ENCODE measurements at places on chromosomes 12 and 14.

DNA sequence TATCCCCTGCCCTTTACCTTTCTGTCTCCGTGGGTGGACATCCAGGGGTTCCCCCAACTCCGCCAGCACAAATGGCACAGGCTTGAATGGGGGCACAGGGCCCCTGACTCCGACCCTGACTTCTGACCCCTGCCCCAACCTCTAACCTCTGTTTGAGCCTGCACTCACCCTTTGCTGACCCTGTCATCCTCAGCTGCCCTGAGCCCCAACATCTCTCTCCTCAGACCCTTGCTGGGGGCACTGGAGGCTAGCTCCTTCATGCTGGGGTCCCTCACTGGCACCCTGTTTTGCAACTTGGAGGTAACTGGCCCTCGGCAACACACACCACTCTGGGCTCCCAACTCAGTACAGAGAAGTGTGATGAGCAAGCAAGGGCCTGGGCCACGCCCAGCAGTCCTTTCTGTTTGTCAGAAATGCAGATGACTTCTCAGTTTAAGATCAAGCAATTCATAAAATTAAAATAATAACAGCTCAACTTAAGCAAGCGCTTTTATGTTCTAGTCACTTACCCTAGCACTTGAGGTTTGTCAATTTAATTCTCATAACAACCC, 2.1 kb downstream of the IFI27 start:
- no peak for DNase-seq

DNA sequence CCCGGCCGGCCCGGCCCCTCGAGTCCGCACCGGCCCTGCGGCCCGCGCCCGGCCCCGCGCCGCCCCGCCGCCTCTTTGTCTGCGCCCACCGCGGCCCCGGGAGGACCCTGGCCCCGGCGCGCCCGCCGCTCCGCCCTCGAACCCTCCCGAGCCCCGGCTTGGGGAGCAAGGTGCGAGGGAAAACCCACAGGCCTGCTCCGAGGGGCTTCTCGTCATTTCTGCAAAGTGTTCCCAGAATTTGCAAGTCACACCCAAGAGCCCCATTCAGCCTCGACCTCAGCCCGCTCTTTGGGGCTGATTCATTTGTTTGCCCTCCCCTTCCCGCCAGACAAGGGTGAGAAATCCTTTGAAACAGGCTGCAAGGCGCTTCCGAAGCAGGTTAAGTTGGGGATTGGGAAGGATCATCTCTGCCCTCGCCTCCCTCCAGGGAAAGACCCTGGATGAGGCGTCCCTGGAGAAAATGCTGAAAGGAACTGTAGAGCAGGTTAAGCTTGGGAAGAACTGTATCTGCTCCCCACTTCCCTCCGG, 325 bp upstream of the CLIP1 start:
- DNase-seq, result no peak

DNA sequence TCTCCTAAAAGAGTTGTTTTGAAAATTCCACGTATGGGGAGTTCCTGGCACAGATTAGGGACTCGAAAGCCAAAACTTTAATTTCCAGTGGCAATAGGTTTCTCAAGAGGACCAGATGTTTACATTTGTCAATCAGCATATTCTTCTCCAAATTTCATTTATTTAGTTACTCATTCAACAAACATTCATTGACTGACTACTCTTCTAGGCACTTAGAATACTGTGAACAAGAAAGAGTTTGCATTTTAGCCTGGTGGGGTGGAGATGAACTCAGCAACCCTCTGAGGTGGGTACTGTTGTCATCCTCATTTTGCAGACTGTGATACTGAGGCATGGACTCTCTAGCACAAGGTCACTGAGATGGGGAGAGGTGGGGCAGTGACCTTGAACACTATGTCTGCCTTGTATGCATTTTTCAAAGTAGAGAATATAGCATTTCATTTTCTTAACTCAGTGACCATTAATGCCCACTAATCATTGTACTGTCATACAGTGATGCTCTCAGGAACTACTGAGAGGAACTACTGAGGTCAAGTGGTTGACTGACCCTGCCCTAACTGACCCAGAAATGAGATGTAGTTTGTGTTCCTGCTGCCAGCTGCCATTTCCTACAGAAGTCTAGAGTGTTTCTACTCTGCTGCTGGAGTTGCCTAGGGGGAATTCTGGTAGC, 2.2 kb downstream of the L3HYPDH start:
- DNase-seq, result no peak

GRCh38 chr14:65077318-65077717, 25.0 kb downstream of the MAX start:
- DNase-seq, result no peak

- DNase-seq, result no peak
Observed at GRCh38 chr12:132695431-132695830, 8.0 kb downstream of the PXMP2 start.

DNA sequence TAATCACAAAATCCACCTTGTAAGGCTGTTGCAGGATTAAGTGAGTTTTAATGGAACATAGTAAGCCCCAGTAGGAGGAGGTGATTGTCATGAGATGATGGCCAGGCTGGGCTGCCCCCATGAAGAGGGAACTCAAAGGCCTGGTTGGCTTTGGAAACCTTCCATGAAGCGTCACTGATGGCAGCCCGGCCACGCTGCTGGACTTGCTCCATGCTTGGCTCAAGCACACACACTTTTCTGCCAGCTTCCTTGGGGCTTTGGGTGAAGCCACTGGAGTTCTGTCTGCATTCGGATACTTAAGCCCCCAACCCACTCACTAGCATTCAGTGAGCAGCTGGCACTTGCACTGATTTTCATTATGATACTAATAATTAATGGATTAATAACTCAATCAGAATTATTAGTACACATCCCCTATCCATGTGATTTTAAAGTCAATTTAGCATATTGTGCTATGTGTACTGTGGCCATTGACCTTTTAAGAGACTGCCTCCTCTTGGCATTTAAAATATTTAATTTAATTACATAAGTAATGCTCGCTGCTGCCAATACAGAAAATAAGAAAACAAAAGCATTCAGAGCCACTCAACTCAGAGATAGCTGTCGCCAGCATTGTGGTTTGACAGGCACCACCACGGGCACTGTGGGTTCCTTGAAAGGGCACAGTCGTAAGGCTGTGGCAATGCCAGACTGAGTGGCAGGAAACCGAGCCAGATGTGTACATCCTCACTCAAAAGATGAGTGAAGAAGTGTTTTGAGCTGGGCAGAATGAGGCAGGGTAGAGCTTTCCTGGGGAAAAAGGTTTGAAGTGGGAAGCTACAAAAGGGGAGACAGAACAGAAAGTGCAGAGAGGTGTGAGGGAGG, 15.9 kb downstream of the KRT85 start:
- peak; percentile 36 for DNase-seq

- no peak for DNase-seq
Observed at GRCh38 chr14:51865953-51866747, 5.7 kb downstream of the GNG2 start.

DNA sequence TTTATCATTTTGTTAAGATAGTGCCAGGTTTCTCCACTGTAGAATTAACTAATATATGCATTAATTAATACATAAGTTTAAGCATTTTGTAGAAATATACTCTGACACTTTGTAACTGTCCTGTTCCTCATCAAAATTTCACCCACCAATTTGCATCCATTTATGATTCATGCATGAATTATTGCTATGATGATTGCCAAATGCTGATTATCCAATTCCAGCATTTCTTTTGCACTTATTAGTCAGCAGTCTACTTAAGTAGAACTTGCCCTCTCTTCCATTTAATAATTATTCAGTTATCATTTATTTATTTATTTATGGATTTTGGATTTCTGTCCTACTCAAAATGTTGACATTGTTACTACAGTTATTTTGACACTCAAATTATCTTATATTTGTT, 72.2 kb downstream of the SLC6A15 start:
- DNase-seq, result no peak

DNA sequence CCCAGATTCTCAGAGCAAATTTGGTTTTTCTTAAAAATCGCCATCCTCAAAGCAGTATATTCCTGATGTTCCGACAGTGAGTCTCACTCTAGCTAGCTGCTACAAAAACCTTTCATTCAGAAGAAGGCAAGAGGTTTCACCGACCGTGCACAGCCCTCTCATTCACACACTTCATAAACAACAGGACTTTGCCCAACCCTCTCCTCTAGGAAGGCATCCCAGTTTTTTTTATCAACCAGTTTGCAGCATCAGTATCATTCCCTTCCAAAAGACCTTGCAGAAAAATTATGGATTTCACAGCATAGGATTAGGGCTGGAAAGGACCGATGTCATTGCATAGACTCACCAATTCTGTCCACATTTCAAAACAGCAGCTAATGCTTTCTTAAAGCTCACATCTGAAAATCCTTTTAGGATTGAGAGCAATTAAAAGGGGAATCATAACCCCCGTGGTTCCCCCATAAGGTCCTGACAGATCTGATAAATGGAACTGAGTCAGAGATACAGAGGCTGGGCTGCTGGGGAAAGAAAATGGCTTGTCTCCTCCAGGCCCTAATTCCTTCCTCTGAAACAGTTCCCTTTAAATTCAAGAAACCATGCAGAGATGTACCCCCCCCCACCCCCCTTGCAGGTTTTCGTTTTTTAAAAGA, 597 bp downstream of the SVOP start:
- DNase-seq, result no peak

DNA sequence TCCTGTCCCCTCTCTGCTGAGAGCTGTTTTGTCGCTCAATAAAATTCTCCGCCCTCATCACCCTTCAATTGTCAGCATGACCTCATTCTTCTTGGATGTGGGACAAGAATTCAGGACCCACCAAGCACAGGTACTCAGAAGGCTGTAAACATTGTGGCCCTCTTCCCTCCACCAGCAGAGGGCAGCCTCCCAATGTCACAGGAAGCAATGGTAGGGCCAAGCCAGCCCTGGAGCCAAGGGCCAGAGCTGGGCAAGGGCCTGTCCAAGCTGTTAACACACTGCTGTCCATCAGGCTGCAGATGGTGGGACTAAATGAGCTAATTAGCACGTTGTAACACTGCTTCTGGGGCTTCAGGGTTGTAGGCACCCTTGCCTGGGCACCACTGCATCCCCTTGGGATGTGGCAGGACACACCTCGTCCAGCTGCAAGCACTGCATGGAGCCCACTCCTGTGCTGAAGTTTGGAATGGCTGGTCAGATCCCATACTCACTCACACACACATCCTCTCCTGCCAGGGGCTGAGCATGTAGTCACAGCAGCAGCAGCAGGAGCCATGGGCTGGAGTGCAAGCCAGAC, 62.7 kb upstream of the HECTD1 start:
- DNase-seq, result no peak

- no peak for DNase-seq
Observed at GRCh38 chr14:42335918-42336317, 729.2 kb downstream of the LRFN5 start.

GRCh38 chr12:70402597-70402996, 36.5 kb downstream of the KCNMB4 start:
- no peak for DNase-seq

DNA sequence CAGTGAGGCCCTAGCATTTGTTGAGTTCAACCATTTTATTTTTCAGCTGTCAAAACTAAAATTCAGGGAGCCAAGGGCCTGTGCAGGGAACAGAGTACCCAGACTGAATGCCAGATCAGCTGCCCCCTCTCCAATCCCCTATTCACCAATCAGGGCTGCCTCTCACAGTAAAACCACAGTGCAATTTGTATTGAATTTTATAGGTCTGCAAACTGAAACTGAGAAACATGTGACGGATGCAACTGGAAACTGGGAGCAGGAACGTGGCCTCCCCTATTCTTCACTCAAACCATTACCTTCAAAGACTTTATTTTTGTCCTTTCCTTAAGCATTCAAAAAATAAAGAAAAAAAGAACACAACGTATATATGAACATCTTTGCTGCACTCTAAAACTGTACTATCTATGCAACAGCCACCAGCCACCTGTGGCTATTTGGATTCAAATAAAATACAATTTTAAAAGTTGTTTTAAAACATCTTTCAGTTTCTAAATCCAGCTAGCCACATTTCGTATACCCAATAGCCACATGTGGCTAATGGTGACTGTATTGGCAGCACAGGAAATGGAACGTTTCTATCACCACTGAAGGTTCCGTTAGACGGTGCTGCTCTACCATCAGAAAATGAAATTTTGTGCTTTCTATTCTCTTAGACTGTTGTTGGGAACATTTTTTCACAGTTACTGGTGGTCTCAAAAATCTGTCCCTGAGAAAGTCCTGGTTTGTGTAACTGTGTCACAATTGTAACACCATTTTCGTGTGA, 371.3 kb upstream of the FAR2 start:
- DNase-seq, result no peak

DNA sequence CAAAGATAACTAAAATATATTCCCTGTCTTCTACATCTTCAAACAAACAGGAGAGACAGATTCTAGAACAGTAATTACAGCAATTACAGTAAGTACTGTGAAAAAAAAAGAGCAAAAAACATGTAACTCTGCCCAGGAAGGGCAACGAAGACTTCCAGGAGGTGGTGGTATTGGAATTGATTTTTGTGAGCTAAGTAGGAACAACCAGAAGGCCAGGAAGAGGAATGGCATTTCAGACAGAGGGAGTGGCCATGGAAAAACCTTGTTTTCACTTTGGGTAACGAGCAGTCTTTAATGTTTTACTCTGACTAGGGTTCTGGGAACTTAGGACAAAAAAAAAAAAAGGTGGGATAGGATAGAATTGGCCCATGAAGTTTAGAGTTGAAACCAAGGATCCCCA, 196.3 kb upstream of the PLEKHG7 start:
- DNase-seq, result no peak

GRCh38 chr12:85672436-85672835, 163.8 kb downstream of the RASSF9 start:
- DNase-seq, result no peak

DNA sequence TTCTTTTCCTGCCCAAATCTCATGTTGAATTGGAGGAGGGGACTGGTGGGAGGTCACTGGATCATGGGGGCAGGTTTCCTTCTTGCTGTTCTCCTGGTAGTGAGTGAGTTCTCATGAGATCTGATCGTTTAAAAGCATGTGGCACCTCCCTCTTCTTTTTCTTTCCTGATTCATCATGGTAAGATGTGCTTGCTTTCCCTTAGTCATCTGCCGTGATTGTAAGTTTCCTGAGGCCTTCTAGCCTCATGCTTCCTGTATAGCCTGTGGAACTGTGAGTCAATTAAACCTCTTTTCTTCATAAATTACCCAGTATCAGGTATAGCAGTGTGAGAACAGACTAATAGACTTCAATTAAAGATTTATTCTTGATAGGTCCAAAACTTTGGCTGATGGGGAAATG, 83.5 kb downstream of the CAND1 start:
- no peak for DNase-seq

DNA sequence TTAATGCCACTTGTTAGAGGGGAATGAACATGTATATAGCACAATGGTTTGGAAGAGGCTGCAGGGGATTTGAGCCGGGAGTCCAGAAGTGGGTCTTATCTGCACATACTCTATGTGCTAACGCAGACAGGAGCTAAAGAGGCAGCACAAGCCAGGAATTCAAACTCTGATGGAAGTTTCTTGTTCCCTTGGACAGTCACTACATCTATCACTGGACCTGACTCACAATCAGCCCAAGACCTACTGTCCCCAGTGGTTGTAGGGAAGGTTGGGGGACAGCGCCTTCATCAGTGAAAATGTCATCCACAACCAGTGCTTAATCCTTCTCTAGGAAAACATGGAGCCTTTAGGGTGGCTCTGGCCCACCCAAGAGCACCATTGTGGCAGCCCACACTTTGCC, 107.8 kb downstream of the GCH1 start:
- DNase-seq, result no peak

- DNase-seq, result no peak
Observed at GRCh38 chr12:126890097-126890496, 1376.9 kb upstream of the TMEM132C start.
